ENCODE measurements at places on chromosomes 7 and 10.
A peak's percentile ranks its signal among the peaks of the same experiment; 100 is the strongest.

- no peak for DNase-seq
These were observed 3.5 kb upstream of the FAM20C start for GRCh38 chr7:188727-189500.

- no peak for DNase-seq
These were observed 948.8 kb upstream of the POT1 start for GRCh38 chr7:125878235-125878956.

- DNase-seq = no peak
These were observed 52.0 kb downstream of the PTEN start for GRCh38 chr10:87915406-87915805.

DNA sequence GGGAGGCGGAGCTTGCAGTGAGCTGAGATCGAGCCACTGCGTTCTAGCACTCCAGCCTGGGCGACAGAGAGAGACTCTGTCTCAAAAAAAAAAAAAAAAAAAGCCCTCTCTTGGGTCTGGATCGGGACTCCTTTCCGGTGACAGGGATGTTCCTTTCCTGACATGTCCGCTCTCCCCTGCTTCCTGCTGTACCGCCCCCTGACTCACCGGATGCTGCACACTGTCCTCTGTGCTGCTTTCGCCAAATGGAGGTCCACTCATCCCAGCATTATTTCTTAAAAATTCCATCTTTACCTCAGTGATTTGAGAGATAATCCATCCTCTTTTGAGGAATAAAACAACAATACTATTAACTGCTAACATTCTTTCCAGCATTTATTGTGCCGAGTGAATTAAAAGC lies 113.8 kb upstream of the EEPD1 start:
- no peak for DNase-seq

DNA sequence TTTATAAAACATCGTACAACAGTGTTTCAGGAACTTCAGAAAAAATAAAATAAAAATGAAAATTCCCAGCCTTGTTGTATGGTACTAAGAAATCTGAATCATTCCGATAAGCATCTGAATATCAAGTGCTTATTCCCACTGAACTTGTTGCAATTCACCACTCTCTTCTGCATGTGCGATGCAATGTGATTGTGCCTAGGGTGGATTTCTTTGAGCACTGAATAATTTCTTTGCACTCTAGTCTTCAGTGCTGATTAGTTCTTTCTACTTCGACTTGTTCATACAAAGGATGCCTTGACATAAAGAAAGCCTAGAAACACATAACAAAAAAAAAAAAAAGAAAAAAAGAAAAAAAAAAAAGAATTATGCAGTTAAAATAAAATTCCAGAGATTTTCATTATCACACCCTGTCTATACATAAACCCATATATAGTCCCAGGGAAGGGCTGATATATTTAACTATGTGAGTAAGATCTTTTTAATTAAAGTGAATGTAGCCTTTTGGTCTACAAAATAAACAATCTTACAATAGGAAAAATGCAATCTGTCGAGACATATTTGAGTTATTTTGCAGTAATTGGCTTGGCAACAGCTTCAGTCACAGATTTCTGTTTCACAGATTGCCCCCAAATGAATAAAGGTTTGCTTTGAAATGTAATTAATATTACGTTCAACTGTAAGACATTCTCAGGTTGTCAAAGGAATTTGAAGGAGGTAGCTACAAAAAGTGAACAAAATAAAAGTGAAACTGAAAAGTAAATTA lies 1118.9 kb upstream of the CELF2 start:
- DNase-seq = no peak

DNA sequence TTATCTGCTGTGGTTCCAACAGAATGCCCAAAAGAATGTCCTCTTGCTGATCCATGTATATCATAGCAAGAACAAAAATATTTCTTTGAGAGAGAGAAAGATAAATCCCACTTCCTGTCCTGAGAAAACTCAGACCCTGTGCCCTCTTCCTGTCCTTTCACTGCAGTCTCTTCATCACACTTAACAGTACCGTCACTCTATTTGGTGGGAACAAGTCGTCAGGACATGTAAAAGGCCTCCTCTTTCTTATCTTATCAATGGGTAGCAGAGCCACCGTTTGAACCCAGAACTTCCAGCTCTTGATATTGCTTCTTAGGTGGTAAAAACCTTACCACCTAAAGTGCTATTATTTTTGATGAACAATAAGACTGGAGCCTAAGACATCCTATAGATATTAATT lies 43.9 kb downstream of the CHRM2 start:
- DNase-seq = no peak

GRCh38 chr7:157392256-157393037 lies 55.6 kb downstream of the DNAJB6 start:
- DNase-seq = no peak

DNA sequence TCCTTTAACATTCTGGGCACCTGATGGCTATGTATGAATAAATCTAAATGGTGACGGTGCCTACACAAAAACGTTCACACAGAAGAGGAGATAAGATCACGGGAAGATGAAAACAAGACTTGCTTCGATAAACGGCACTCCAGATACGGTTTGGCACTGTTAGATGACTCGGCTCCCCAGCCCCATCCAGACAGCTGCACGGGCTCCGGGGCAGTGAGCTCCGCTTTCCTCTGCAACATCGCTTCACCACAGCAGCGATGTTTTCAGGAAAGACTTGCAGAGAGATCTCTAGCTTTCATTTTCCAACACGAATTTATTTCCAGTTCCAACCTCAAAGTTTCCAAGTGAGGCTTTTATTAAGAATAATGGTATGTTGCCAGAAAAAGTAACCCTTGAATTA lies 132.1 kb downstream of the KLF6 start:
- no peak for DNase-seq

- DNase-seq = no peak
These were observed 15.0 kb downstream of the CDK14 start for GRCh38 chr7:90611115-90611514.

DNA sequence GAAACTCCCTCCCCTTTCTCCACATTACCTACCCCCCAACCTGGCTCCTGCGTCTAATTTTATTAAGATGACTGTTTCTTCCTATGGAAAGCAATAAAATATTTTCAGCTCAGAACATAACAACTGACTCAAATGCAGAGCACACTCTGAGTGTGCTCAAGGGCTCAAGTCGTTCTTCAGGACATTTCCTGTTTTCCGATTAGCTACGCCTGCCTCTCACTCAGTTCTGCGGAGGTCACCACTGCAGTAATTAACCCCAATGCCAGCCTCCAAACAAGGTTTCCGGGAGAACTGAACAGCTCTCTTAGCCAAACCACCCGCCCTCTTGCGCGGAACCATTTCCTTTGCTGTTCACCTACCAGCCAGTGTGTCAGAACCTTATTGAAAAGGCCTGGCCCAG lies 19.3 kb downstream of the MYOF start:
- DNase-seq = no peak

DNA sequence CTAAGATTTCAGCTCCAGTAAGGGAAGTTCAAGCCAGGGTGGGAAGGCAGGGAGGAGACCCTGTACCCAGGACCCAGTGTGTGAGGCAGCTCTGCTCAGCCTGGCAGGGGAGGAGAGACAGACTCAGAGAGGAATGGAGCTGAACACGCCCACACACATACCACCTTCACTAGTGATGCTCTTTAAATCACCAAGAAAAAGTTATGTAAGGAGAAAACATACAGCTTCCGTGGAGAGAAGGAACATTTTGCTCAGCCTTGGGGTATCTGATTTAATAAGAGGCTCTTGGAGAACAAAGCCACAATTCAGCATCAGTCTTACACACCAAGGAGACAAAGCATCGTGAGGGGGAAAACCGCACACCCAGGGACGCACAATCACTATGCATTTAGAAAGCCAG lies 62.9 kb downstream of the PRKAG2 start:
- DNase-seq = no peak

DNA sequence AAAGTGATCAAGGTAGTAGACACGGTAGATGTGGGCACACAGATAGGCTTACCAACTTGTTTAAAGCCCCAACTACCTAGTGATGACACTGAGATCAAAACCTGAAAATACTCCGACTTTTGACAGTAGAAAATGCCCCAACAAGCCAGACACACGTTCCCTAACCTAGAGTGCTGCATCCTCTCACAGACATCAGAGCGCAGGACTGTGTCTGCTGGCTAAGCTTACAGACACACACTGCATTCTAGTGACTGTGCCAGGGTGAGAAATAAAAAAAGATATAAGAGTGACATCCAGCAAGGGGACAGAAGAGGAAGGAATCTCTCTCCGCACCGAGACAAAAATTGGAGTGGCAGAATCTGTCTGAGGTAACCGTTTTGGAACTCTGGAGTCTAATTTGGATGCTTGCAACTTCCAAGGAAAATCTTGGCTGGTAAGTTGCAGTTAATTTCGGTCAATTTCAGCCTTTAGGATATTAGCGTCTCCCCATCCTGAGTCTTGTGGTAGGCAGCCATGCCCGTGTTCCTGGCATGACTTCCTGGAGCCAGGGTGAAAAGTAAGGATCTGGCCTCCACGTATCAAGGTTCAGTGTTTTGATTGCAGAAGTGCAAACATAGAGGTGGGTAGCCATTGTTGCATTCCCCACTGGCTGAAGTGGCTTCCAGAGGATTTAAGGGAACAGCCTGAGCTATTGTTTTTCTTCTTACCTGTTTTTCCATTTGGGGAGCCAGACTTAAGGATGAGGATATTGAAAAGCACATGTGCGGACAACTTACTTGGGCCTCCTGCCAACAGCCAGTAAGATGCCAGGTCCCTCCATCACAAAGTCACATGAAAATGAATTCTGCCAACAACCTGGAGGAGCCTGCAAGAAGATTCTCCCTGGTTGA lies 124.1 kb downstream of the SMURF1 start:
- no peak for DNase-seq

DNA sequence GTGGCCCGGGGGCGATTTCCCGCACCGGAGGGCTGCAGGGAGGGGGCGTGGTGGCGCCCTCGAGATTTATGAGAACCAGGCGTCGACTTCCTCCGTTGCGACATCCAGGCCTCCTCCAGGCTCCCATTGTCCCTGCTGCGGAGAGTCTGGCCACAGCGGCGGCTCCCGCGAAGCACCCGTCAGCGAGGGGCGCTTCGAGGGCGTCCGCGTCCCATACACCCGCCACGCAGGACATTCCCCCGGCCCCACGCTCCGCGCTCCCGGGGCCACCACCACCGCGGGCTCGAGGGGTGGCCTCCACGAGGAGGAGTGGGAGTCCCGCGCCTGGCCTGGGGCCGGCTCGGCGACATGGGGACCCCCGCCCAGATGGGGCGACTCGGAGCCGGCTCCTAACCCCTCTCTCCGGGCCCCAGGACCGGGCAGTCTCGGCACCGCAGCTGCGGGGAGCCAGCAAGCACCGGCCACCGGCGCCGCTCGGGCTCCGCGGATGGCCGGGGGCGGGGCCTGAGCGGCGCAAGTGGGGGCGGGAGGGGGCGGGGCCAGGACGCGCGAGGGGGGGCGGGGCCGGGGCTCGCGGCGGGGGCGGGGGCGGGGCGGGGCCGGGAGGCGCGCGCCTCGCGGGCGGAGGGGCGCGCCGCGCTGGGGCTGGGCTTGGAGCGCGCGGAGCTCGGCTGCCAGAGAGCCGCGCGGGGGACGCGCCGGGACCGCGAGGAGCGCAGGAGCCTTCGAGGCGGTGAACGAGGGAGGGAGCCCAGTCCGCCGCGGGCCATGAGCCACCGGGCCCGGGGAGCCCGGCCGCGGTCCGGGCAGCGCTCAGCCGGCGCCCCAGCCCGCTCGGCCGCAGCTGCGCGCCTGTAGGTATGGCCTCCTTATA lies at the start of gene SH2B2:
TSS of gene SH2B2 (plus strand) at position 632 of the 874 bp plus-strand sequence. CDS start 13,683 bp downstream, outside the sequence.
- peak; percentile 67 for DNase-seq

GRCh38 chr7:44149571-44150465 lies 8.7 kb upstream of the MYL7 start:
- DNase-seq = no peak

GRCh38 chr7:146117576-146117975 lies 975 bp downstream of the CNTNAP2 start:
- DNase-seq = no peak

DNA sequence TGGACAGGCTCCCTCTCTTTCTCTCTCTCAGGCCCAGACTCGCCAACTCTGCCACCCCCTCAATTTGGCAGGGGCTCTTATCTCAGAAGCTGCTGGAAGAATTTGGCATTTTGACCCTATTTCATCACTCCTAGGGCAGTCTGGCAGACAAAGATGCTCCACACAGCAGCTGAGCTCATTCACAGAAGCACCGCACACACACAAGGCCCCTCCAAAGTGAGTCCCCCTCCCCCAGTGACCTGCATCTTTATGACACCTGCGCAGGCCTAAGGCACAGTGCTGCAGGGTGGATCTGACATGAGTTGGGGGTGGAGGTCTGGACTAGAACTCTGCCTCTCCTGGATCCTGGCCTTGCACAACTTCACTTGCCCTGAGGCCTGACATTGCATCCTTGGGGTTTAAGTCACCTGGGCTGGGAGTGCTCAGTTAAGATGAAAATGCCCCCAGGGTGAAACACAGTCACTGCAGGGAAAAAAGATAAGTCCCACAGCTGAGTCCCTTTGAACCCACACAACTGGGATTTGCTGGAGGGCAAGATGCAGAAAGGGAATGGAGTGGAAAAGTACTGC lies 41.1 kb upstream of the DUSP5 start:
- DNase-seq = no peak

DNA sequence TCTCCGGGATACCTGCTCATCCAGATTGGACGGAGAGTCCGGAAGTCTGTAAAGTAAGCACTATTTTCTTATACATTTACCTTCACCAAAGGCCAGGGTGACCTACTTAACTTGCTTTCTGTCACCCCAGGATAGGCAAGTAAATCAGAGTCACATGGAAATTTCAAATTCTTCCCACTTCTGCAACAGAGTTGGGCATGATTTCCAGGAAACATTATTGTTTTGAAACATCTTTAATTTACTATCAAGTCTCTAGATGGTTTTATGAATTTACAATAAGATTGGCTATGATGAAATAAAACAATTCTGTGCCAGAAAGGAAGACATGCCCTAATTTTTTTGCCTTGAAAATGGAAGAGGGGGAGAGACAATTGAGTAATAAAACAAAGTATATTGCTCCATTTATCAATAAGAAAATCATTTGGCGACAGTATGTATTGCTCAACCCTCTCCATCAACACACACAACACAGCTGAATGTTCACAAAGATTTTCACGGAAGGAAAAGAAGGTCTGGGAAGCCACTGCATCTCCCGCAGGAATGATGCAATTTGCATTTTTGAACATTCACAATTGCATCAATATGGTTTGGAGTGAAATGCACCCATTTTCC lies 702.8 kb downstream of the PARD3 start:
- DNase-seq = no peak

GRCh38 chr7:20241194-20241910 lies 24.2 kb upstream of the MACC1 start:
- DNase-seq = no peak

- no peak for DNase-seq
These were observed 119.0 kb downstream of the BTAF1 start for GRCh38 chr10:92042541-92042940.
